Left renal pelvis (tissue), 4 donors: ENCODE measurements at places on chromosomes 16 and 17.

DNA sequence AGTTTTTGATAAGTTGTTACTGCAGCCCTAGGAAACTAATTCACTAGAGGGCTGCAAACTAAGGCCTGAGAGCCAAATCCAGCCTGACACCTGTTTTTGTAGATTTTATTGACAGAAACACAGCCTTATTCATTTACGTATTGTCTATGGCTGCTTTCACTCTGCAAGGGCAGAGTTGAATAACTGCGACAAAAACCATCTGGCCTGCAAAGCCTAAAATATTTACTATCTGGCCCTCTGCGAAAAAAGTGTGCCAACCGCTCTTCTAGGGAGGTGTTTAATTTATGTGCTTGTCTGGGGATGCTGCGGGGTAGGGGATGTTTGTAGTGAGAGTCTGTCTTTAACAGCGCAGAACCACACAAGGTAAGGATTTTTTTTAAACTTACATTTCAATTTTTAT is 165.0 kb upstream of the RBFOX1 start:
- no peak for DNase-seq

DNA sequence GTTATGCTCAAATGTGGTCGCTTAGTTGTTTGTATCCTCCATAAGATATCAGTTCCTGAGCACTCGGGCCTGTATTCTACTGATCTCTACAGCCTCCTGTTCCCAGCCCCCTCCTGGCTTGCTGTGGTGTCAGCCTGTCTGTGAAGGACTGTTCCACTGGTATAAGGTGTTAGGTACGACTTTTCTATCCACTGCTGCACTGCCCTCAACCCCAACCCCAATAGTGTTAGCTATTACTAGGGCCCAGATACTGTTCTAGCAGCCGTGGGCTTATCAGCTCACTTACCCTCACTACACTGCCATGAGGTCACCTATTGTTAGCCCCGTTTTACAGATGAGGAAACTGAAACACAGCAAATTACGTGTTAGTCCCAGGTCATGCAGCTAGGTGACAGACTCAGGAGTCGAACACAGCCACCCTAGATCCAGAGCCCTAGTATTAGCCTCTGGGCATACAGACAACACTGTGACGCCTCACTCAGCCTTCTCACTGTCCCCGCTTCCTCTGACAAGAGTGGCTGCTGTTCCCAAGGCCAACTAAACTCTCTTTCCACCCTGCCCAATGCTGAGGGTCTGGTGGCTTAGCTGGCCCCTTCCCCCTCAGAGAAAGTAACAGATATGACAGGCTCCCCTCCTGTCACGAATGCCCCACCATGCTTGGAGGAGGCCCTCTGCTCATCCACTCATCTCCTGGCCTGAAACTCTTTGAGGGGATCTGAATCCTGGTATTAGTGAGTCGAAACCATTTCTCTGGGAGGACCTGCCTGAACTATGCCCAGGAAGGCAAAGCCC is 25.6 kb upstream of the ZNF652 start:
- no peak for DNase-seq

GRCh38 chr17:41663451-41664171 is 25.1 kb upstream of the EIF1 start:
- no peak for DNase-seq

DNA sequence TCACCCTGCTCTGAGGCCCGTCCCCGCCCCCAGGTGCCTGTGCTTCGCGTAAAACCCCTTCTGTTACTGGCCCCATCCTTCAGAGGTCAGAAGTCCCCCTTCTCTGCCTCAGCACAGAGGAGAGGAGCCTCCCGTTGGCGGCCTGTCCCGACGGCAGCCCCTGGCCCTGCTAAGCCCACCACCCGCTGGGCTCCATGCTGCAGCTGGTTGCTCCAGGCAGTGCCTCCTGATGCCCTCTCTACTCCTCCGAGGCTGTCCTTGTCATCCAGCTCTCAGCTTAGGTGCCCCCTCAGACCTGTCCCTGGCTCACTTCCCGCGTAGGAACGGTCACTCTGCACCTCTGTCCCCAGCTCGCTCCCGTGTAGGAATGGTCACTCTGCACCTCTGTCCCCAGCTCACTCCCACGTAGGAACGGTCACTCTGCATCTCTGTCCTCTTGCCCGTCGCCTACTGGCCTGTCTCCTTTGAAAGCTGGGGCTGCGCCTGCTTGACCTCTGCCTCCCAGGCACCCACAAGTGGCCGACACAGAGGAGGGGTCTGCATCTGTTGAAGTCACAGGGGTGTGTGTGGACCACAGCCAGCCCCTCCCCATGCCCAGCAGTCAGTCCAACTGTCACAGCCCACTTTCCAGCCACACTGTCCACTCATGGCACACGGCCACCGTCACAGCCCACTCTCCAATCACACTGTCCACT is 31.7 kb upstream of the ZC3H18 start:
- no peak for DNase-seq

- DNase-seq: no peak
Measured at GRCh38 chr17:7343250-7343649, 6.9 kb downstream of the ACAP1 start.
